ENCODE measurements at places on chromosomes 1 and 21. TPM values are rescaled to one million over a fixed set of nuclear protein-coding genes. Genes with fewer than 3 reads are reported as not detected.

DNA sequence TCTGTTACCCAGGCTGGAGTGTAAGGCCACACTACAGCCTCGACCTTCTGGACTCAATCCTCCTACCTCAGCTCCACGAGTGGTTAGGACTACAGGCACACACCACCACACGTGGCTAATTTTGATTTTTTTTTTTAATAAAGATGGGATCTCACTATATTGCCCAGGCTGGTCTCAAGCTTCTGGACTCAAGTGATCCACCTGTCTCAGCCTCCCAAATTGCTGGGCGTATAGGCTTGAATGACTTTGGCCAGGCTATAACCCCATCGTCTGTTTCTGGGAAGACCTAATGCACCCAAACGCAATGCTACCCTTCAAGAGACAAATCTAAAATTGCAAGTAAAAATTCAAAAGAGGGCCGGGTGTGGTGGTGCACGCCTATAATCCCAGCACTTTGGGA is 52.1 kb downstream of the DAP3 start:
- DNase-seq: no peak

GRCh38 chr1:175514387-175514953 is 228.9 kb downstream of the TNR start:
- no peak for DNase-seq

- no peak for DNase-seq
These were observed 491.1 kb upstream of the LRRC7 start for GRCh38 chr1:69076631-69077030.

- DNase-seq: no peak
These were observed 48.4 kb upstream of the HOOK1 start for GRCh38 chr1:59766227-59766855.

- DNase-seq: no peak
These were observed 129.8 kb downstream of the PTPRU start for GRCh38 chr1:29365906-29366670.

GRCh38 chr1:211473823-211474222 is 18.1 kb downstream of the RD3 start:
- no peak for DNase-seq

GRCh38 chr1:162973381-162973795 is 95.8 kb upstream of the RGS4 start:
- no peak for DNase-seq

DNA sequence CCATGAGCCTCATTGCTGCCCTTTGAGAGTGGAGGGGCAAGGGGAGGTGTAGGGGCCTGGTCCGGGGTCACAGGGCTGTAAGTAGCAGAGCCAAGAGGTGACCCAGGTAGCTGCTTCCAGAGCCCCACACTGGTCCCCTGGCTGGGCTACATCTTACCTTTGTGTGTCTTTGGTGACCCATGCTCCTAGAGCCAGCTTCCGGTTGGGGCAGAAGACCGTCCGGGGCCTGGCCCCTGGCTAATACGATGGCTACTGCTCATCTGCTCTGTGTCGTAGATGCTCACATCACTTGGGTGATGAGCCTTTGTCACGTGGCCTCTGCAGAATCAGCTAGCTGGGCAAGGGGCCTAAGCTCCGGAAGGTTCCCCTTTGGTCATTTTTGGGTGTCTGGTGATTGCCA is 20.6 kb downstream of the ABCG1 start:
- DNase-seq: no peak

Gene SLC5A9
- total RNA-seq: not detected

Gene NTNG1
- not detected for total RNA-seq

Gene SZRD1
- total RNA-seq: 156 TPM

Gene PALMD
- total RNA-seq: not detected

Gene SAMSN1
- total RNA-seq: 59.0 TPM

Gene DMBX1
- total RNA-seq: 0.10 TPM

Gene ITPKB
- 61.1 TPM for total RNA-seq
